ENCODE measurements at places on chromosomes 6 and 20.

DNA sequence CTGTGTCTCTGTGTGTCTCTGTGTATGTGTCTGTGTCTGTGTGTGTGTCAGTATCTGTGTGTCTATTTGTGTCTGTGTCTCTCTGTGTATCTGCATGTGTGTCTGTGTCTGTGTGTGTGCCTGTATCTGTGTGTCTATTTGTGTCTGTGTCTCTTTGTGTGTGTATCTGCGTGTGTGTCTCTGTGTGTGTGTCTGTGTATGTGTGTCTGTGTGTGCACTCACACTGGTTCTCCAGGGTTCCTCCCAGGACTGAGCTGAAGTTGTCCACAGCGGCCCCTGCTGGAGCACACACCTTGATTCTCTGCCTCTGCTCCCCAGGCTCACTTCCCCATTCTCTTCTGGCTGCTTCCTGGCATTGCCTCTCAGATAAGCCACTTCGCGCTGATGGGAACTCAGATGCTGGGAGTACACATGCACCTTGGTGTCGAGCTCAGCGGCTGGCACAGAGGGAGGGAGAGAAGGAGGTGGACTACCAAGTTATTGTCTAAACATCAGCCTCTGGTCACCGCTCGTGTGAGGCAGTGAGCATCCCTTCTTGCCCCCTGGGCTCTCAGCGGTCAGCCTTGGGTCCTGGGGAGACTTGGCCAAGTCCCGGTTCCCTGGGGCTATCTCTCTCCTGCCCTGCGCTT, 104.9 kb upstream of the NXT1 start:
- DNase-seq = no peak

GRCh38 chr6:155187994-155188706, 75.7 kb upstream of the CLDN20 start:
- DNase-seq = no peak

GRCh38 chr6:26501482-26501986, 1.4 kb downstream of the BTN1A1 start:
- DNase-seq = no peak

GRCh38 chr6:157519255-157520116, 138.5 kb downstream of the ZDHHC14 start:
- no peak for DNase-seq

DNA sequence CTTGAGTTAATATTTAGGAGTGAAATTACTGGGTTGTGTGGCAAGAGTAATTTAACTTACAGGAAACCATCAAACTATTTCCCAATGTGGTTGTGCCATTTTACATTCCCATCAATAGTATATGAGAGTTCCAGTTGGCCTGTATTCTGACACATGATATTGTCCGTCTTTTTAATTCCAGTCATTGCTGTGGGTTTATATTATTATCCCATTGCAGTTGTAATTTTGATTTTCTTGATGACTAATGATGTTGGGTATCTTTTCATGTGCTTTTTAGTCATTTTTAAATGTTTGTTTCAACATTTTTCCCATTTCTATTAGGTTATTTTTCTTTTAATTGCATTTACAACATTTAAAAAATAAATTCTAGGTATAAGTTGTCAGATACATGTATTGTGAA, 614.0 kb downstream of the UTRN start:
- no peak for DNase-seq

DNA sequence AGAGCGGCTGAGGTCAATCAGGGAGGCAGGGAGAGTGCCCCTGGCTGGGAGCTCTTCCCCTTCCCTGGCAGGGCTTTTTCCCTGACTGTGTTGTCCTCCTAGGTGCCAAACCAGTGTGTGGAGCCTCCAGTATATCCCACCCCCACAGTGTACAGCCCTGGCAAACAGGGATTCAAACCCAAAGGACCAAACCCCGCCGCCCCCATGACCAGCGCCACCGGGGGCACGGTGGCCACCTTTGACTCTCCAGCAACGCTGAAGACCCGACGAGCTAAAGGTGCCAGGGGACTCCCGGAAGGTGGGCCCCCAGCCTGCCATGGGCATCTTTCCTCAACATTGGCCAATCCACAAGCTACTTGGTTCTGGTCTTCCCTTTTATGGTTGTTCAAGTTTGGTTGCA, 25.2 kb downstream of the ZNF341 start:
- DNase-seq = no peak

- no peak for DNase-seq
Observed at GRCh38 chr20:38156888-38157634, 8.0 kb downstream of the TGM2 start.

DNA sequence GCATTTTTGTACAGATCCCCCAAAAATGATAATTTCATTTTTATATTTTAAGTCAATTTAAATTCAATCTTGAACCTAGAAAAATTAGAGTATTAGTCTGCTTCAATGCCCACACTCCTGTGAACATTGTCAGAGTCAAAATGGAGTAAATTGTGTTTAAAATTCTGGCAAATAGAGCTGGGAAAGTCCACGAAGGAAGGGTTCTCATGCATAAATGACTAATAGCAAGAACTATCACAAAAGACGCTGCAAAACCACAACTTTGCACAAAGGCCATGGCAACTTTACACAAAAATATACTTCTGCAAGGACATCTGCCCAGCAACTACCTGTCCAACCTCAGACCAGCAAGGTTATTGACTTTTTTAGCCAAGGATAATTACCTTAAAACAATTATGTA, 203.2 kb upstream of the SMLR1 start:
- no peak for DNase-seq

DNA sequence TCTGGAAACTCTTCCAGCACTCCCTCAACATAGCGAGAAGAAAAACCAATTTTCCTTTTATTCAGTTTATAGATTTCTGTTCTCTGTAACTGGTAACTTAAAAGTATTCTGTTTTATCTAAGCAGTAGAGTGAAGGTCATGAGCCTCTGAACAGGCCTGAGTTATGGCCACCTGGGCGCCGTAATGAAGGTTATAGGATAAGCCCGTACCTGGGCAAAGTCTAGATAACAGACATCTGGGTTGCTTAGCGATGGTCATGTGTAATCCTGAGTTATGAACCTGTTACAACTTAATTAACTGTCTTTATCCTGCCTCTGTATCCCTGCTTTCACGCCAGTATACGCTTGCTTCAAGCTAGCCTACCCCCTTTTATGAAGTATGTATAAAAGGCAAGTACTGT, 13.0 kb upstream of the FAM217A start:
- no peak for DNase-seq

- no peak for DNase-seq
Observed at GRCh38 chr6:22071270-22072041, 225.4 kb downstream of the PRL start.

- DNase-seq = no peak
Observed at GRCh38 chr20:35629427-35630145, 14.0 kb downstream of the SPAG4 start.

DNA sequence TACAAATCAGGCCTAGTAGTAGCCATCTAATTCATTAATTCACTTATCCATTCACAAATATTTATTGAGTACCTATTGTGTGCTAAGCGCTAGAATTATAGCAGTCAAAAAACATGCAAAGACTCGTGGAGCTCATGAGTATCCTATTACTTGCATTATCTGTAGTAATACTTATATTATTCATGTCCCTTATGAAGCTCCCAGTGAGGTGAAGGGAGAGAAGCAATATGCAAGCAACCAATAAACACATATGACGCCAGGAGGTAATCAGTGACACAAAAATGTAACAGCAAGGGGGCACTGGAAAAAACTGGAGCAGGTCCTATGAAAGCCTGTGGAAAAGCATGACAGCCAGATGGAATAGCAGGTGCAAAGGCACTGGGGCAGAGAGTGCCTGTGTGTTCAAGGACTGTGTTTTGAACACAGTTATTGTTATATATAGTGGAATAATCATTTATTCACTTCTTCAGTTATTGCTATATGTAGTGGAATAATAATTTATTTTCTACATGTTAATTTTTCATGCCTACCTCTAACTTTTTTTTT, 109.5 kb downstream of the KIF13A start:
- DNase-seq = no peak

DNA sequence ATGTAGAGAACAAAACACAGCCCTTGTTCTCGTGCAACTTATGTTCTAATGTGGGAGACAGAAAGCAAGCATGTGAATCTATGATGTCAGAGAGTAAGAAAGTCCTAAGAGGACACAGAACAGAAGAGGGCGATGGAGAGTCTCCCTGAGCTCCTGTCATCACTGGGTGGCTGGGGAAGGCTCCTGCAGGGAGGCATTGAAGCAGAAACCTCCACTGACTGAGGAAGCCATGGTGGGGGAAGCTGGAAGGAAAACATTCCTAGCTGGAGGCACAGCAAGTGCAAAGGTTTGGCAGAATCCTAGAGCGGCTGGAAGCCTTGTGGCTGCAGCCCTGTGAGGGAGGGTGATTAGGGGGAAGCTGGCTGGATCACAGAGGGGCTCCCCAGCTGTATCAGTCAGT, 248.0 kb downstream of the CDH26 start:
- no peak for DNase-seq

- no peak for DNase-seq
Observed at GRCh38 chr6:64243618-64244017, 608.0 kb downstream of the PHF3 start.

- no peak for DNase-seq
Observed at GRCh38 chr20:62129731-62130531, 7.7 kb downstream of the LSM14B start.

GRCh38 chr6:40672087-40672486, 84.9 kb upstream of the LRFN2 start:
- DNase-seq = no peak

DNA sequence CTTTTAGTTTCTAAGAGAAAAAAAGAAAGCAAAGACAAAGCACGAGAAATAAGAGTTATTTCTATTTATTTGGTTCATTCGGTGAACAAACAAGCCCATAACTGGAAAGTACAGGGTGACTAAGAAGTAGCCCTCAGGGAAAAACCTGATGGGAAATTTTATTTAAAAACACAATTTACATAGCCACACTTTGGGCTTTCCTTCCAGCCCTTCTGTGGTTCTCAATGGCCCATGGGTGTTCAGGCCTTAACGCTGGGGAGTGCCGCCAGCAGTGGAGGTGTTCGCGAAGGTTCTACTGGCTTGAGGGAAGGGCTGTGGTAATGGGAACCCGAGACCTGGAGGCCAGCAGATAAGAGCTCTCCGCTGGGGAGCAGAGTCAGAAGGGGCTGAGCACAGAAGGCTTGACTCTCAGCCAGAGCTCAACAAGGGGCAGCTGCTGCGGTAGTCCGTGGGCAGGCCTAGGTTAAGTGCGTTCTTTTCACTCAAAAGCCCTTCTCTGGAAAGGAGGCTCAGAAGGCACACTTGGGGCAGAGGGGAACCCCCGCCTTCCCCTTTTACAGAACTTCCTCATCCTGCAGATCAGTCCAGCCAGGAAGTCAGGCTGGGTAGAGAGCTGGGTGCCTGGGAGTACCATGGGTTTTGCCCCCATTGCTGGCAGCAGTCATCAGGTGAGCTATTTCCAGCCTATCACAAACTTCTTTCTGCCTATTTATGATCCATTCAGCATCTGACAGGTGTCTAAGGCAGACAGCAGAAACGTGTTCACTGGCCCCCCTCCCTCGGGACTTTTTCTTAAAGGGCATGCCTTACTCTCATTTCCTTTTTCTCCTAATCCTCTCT, 8.8 kb upstream of the CD83 start:
- DNase-seq = no peak

- no peak for DNase-seq
Observed at GRCh38 chr20:51067792-51068191, 44.9 kb upstream of the KCNG1 start.

DNA sequence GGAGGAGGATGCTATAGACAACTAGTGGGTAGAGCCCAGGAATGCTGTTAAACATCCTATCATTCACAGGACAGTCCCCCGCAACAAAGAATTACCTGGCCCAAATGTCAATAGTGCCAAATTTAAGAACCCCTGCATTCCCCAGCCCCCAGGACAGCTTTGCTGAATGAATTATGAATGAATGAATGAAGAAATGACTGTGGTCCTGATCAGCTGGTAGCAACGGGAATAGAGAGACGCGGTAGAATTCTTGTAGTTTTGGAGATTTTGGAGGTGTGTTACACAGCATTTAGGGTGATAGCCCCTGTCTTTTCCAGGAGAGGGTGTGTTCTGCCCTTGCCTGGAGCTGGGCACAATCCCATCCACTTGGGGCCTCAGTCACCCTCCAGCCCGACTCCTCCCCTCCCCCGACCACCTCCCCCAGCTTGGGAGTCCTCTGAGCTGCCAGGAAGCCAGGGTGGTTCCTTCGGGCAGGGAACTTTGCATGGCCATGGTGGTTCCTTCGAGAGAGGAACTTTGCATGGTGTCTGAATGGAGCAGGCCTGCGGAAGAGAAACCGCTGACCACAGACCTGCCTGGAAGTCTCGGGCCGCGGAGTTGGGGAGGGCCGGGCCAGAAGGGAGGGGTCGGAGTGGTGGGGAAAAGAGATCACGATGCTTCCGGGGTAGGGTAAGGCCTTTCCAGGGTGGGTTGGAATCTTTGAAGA, 1.0 kb upstream of the HCK start:
- no peak for DNase-seq

GRCh38 chr6:131129689-131130553, 5.3 kb upstream of the AKAP7 start:
- DNase-seq = no peak

GRCh38 chr6:42217519-42218367, at the start of gene MRPS10:
Gene MRPS10 (minus strand): TSS chr6:42217861. CDS start chr6:42217849, 12 bp downstream.
- DNase-seq = peak; percentile 87

GRCh38 chr6:151205721-151206600, 33.8 kb upstream of the AKAP12 start:
- DNase-seq = no peak

GRCh38 chr6:31734247-31734820, 2.0 kb downstream of the CLIC1 start:
- DNase-seq = no peak

DNA sequence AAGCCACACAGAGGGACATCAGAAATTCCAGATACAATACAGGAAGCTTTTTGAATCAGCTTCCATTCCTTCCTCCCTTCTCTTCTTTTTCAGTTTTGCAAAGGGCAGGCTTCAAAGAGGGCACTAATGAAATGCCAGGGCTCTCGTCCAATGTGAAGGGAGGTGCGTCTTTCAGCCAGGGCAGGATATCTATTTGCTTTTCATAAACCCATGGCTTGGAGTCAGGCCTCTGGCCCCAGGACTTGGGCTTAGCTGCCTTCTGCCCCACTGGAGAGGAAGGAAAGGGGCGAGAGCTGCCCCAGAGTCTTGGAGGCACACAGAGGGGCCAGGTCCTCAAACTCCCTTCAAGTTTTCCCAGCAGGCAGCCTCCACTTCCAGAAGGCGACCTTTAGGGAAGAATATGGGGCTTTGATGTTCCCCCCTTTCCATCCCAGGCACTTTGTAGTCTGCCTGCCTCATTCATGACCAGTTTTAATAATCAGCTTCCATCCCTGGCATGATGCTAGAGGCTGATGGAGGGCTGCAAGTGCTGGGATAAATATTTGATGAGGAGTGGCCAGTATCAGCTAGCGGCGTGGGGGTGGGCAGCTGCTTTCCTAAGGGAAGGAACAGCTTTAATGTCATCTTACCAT, 234.8 kb downstream of the NRN1 start:
- no peak for DNase-seq

- DNase-seq = no peak
Observed at GRCh38 chr6:44564906-44565524, 177.5 kb downstream of the CDC5L start.
